Hematopoietic multipotent progenitor cell treated with erythropoietin and hydrocortisone succinate and interleukin-3 and kit ligand, for 6 days (in vitro differentiated cells): ENCODE measurements at places on chromosomes 12 and 14.

DNA sequence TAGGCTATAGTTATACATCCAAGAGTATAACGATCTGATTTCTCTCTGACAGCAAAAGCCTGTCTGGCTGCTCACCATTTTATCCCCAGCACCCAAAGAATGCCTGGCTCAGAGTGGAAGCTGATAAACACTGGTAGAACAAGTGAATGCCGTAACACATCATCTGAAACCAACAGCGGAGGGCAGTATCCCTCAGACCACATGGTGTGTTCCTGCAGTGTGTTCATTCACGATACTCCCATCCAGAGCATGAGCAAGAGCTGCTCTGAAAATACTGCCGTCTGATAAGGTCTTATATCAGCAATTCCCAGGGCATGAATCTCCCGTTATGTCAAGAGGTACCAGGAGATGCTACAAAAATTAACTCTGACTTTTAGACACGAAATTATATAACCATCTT lies 95.9 kb downstream of the TTC7B start:
- DNase-seq = peak; percentile 85

DNA sequence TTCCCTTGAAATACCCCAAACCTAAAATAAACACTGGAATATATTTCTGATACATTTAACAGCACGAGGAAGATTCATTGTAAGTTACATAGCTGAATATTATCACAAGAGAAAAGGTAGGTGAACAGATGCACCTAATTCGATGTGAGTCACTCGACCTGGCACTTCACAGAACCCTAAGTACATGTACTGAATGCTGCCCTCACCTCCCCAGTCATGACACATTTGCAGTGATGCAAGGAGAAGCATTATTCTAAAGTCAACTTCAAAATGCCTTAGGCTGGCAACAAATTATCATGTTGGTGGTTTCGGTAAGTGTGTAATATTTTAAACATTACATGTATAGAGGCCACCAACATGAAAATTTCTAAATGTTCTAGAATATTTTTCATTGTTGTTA lies 35.2 kb upstream of the TMTC2 start:
- no peak for DNase-seq

DNA sequence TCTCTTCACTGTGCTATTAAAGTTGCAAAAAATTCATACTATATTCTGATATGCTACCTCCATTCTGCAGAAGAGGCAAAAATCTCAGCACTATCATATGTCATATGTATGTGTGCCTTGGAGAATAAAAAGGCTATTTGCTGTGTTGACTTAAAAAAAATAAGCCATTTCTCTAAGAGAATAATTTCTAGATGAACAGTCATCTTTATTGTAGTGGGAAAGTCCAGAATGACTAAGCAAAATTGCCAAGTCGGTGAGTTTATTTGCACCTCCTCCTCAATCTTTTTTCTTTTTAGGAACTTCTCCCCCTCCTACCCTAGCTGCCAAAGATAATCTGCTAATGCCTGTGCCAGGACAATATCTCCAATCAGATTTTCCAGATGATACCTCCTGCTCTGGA lies 353.8 kb upstream of the FAR2 start:
- DNase-seq = no peak

DNA sequence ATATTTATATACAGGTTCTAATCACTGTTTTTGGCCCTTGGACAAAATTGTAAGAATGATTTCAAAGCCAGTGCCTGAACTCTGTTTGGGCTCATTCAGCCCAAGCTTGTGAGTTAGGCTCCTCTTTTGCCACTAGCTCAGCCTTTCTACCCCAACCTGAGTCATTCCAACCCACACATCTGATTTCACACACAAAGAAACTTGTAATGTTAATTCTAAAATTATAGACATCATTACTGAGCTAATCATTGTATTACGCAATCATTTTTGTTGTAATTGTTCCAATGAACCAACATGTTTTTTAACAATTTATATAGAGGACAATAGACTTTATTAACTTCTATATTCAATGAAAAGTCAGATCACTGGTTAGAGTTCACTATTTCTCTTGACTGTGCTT lies 441.1 kb downstream of the ETNK1 start:
- DNase-seq = no peak

GRCh38 chr12:62913380-62913779 lies 21.6 kb downstream of the PPM1H start:
- DNase-seq = no peak

GRCh38 chr12:46259071-46259470 lies 9.8 kb downstream of the SLC38A1 start:
- no peak for DNase-seq

DNA sequence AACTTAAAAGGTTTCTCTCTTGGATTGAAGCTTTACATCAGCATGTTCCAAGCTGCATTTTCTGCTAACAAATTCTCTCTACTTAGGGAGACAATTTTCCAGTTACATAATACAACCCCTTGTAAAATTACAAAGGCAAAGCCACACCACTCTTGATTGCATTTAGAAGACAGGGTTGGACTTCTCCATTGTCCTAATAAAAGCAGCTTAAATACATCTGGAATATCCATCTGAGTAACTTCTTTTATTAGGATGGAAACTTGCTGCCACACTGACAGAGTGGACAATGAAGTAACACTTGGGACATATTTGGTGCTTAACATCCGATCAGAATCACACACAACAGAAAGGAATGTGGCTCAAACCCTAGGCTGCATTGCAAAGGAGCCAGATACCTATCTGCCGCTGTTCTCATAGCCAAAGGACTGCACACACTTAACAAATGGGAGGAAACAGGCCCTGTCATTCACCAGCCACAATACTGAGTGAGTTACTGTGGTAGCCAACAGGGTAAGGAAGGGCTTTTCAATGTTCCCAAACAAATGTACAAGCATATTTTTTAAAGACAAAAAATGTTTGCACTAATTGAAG lies 157.2 kb downstream of the PAX9 start:
- DNase-seq = no peak
